Activated CD8-positive, alpha-beta memory T cell treated with anti-CD3 and anti-CD28 coated beads for 36 hours (primary cell): ENCODE measurements at places on chromosomes 3 and 15. TPM values are rescaled to one million over a fixed set of nuclear protein-coding genes. Genes with fewer than 3 reads are reported as not detected.

Gene HES1
- not detected for total RNA-seq

Gene UBR1
- 29.8 TPM for total RNA-seq

Gene CDHR4
- total RNA-seq = not detected

Gene SLITRK3
- not detected for total RNA-seq

Gene MITF
- total RNA-seq = 0.15 TPM

Gene STIMATE
- total RNA-seq = 39.8 TPM
